Stimulated activated CD8-positive, alpha-beta memory T cell treated with anti-CD3 and anti-CD28 coated beads, Interleukin-7, amount 100 ng/mL, for 1 hour (primary cell): ENCODE measurements at places on chromosomes 5 and 9.

DNA sequence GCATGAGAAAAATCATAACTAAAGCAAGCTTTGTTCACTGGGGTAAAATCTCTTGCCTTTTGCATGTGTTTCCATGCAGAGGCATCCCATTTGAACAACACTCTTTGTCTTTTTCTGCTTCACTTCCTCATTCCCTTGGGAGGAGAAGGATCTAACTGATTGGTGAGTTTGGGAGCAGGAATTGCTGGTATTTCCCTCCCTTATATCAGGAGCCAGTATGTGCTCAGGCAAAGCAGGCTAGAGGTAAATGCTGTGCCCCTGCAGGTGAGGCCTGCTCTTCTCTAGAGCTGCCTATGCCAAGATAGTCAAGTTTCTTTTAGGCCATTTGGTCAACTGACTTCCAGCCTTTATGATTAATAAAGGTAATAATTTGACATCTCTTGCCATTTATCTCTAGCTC lies 179.9 kb downstream of the COX7C start:
- no peak for DNase-seq

DNA sequence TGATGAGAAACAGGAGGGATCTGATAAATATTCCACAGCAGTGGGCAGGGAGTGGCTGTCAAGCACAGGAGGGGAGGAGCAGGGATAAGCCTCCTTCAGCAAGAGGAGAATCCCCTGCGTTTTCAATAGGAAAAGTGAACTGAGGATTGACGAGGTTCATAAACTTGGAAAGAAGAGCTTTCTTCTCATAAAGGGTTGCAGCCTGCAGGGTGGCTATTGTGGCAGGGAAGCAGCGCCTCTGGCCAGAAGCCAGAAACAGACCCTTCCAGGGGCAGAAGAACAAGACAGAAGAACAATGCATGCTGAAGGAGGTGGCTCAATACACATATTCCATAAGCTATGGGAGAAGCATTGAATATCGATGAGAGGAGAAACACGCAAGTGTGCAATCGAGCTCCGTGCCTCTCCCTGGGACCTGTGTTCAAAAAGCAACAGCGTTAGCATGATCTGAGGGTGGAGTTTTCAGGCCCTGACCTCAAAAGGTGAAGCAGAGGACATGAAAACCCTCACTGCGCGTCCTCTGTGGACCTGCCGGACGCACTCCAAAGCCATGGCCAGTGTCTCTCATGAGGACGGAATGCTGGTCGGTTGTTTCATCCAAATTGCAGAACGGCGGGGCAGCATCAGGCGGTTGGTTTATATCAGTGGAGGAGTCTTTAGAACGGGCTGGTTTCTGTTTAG lies 67.6 kb downstream of the ANKRD33B start:
- DNase-seq = no peak

DNA sequence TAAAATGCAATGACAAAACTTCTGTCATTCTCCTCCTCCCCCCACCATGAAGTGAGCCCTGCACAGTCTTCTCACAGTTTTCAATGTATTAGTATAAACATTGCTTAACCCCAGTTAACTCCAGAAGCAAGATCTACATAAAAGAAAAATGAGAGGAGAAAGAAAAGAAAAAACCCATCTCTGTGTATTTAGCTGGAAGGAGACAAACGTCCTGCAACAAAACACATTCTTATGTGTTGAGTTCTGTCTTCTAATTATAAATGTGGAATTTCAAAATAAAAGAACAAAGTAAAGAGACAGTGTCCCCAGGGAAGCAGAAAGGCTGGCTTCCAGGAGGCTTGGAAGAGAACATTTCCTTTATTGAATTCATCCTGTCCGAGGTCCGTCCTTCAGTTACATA lies 491.9 kb upstream of the TUSC1 start:
- DNase-seq = no peak

- no peak for DNase-seq
Observed at GRCh38 chr5:352639-353611, 31.4 kb downstream of the AHRR start.

GRCh38 chr5:160702934-160703333 lies 149.1 kb downstream of the ATP10B start:
- DNase-seq = no peak

GRCh38 chr9:16153741-16154140 lies 600.9 kb downstream of the CCDC171 start:
- no peak for DNase-seq

- DNase-seq = no peak
Observed at GRCh38 chr5:149581931-149582768, 852 bp downstream of the ARHGEF37 start.

- DNase-seq = no peak
Observed at GRCh38 chr9:297104-297972, 82.7 kb downstream of the DOCK8 start.

DNA sequence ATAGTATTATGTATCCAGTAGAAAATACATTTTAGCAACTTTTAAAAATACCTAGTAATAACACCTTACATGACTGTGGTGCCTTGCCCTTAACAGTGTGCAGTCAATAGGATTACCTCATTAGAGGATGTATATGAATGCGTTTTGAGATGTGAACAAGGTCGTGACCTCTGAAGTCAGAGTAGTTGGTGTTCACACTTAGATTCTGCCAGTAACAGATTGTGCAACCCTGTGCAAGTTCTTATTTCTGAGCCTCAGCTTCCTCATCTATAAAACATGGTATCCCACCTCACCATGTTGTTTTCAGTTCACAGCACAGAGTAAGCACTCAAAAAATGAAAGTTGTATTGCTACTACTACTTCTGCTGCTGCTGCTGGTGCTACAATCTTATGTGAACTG lies 347.3 kb downstream of the KDM4C start:
- DNase-seq = no peak

DNA sequence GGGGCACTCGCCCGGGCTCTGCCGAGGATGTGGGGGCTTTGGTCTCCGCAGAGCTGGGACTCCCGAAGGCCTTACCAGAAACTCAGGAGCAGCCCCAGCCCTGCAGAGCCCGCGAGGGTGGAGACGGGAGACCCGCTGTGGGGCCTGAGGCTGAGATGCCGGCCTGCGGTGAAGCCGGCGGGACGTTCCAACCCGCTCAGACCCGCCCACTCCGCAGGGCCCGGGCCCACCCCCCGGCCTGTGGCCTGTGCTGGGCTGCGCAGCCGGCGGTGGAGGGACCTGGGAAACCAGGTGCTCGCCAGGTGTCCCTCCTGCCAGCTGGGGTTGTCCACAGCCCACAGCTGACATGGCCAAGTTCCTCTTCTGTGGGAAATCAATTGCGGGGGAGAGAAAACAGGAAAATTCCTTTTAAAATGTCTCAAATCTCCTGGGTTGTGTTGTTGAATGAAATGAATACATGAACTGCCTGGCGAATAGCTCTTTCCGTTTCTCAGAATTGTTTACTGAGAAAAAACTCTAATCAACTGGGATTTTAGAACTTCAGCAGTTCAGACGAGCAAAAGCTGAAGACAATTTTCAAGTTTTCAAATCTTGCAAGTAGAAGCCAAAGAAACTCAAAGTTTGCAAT lies 49.0 kb upstream of the IRX4 start:
- no peak for DNase-seq

- DNase-seq = no peak
Observed at GRCh38 chr9:114499941-114500696, 5.2 kb downstream of the WHRN start.

DNA sequence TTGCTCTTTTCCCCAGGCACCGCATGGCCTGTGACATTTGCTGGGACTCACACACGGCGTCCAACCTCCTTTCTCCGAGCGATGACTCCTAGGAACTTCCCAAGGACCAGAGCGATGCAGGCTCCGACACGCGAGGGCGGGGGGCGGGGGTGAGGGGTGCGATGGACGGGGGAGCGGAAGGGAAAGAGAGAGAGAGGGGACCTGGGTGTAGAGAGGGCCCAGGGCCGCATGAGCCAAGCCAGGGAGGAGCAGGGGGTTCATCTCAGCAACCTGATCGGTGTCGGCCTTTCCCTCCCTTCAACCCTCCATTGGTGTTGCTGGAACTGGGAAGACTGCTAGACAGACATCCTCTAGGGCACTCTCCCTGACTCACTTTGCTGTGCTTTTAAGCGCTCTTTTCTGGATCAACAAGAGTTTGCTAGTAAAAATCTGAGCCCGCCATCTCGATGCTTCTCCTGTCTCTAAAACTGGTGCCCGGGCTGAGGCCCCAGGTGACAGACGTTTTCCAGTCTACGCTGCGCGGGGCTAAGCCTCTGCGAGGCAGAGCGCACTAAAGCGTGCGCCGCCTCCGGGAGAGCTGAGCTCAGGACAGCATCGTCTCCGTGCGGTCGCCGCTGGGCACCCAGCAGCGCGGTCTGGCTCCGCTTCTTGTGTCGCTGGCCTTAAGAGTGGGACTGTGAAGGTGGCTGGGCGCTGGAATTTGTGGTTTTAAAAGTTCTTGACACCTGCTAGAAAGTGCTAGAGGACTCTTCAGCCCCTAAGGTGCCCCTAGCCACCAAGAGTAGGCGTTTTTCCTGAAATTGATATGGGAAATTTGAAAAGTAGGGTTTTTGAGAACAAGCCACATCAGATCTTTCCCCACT lies 1.0 kb upstream of the TSLP start:
- DNase-seq = no peak

- no peak for DNase-seq
Observed at GRCh38 chr5:78813906-78814530, 165.4 kb upstream of the LHFPL2 start.

- DNase-seq = no peak
Observed at GRCh38 chr9:14749741-14750211, 27.2 kb upstream of the CER1 start.

- DNase-seq = no peak
Observed at GRCh38 chr5:72845889-72846288, 29.4 kb downstream of the TNPO1 start.

DNA sequence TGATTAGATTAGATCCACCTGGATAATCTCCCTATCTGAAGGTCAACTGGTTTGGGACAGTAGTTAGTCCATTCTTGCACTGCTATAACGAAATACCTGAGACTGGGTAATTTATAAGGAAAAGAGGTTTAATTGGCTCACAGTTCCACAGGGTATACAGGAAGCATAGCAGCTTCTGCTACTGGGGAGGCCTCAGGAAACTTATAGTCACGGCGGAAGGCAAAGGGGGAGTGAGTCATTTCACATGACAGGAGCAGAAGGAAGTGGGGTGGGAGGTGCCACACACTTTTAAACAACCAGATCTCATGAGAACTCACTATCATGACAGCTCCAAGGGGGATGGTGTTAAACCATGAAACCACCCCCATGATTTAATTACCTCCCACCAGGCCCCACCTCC lies 9.9 kb downstream of the C9orf40 start:
- DNase-seq = no peak

GRCh38 chr5:87004101-87004500 lies 263.6 kb upstream of the RASA1 start:
- no peak for DNase-seq

GRCh38 chr5:1104327-1105006 lies 7.4 kb downstream of the SLC12A7 start:
- DNase-seq = peak; percentile 22

DNA sequence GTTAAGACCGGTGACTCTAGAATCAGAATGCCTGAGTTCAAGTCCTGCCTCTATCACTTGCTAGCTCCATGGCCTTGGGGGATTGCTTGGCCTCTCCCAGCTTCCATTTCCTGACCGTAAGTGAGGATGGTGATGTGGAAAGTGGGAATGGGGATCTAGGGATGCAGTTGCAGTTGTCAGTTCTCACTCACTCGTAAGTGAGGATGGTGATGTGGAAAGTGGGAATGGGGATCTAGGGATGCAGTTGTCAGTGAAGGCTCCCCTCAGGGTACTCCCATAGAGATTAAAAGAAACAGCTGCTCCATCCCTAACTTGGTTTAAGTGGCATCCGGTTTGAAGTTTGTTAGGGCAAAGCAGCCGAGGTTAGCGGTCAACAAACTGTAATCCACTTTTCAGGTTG lies 3.0 kb upstream of the IL9 start:
- DNase-seq = no peak

GRCh38 chr5:68182094-68182493 lies 33.5 kb upstream of the PIK3R1 start:
- no peak for DNase-seq

GRCh38 chr5:67193439-67193807 lies 3.2 kb downstream of the CD180 start:
- DNase-seq = no peak

DNA sequence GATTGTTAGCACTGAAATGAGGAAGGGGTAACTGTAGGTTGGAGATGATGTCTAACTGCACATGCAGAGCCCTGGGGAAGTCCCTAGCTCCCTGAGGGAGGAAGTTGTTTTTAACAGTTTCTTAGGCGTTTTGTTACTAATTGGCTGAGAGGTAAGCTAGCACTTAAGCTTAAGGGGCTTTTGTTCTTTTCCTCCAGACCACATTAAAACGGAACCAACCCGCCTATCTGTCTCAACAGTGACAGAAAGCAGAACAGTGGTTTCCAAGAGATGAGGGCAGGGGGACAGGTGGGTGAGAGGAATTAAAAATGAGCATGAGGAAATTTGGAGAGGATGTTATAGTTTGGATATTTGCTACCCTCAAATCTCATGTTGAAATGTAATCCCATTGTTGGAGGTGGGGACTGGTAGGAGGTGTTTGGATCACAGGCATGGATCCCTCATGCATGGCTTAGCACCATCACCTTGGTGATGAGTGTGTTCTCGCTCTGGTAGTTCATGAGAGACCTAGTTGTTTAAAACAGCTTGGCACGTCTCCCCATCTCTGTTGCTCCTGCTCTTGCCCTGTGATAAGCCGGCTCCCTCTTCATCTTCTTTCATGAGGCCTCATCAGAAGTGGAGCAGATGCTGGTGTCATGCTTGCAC lies 38.9 kb downstream of the LYRM7 start:
- DNase-seq = no peak

DNA sequence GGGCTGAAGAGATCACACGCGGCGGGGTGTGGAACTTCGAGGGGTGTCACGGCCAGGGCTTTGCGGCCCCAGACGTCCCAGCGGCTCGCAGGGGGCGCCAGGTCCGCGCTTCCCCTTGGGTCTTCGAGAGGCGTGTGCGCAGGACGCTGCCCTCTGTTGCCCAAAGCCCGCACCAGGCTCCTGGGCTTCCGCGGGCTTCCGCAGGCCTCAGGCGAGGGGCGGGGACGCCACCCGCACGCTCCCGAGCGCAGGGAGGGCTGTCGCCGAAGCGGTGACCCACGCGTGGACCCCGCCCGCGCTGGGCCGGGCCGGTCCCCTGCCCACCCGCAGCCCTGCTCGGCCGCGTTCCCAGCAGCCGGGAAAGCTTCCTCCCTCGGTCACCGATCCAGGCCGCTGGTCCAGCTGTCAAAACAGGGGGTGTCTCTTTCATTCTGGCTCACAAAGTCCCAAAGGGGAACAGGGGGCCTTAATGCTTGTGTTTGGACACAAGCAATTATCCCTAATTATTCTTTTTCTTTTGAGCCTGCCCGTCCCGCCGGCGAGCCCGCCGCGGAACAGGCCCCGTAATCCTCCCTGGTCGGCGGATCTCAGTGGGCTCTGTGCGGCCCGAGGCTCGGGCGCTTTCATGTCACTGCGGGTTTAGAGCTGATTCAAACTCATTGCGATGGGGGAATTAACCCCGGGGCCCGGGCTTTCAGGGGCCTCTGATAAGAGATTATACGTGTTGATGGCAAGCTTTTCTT lies 60.6 kb downstream of the TMEM174 start:
- no peak for DNase-seq

GRCh38 chr5:169157064-169157463 lies 143.9 kb downstream of the SLIT3 start:
- no peak for DNase-seq
